ENCODE measurements at places on chromosomes 5 and 9.

DNA sequence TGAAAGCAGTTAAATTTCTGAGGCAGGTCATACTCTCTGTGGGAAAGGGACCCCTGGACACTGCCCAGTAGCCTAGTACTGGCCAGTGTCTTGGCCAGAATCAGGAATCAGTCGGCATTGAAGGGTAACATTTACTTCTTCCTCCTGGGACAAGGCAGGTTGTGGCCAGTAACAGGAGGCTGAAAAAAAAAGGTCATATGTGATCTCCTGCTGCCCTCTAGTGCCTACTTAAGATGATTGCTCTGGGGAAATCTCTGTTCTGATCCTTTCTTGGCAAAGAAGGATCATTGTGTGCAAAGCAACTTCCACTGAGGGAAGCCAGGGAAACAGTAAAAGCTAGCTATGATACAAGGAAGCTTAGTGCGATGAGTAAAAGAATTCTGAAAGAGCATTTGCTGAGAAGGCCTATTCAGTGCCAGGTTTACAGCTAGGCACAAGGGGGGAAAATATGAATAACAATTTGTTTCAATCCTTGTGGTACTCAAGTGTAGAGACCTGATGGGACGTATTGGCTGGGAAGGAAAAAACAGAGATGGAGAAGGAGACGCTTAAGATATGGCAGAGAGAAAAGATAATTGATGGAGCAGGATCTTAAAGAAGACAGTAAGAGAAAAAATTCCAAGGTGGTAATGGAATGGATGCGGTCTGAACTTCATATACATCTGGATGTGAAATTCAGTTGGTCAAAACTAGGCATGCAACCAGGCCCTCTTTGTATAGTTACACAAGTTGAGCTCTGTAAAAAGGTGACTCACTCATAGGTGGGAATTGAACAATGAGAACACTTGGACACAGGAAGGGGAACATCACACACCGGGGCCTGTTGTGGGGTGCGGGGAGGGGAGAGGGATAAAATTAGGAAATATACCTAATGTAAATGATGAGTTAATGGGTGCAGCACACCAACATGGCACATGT lies 25.8 kb upstream of the TRIM32 start:
- peak; percentile 95 for DNase-seq

DNA sequence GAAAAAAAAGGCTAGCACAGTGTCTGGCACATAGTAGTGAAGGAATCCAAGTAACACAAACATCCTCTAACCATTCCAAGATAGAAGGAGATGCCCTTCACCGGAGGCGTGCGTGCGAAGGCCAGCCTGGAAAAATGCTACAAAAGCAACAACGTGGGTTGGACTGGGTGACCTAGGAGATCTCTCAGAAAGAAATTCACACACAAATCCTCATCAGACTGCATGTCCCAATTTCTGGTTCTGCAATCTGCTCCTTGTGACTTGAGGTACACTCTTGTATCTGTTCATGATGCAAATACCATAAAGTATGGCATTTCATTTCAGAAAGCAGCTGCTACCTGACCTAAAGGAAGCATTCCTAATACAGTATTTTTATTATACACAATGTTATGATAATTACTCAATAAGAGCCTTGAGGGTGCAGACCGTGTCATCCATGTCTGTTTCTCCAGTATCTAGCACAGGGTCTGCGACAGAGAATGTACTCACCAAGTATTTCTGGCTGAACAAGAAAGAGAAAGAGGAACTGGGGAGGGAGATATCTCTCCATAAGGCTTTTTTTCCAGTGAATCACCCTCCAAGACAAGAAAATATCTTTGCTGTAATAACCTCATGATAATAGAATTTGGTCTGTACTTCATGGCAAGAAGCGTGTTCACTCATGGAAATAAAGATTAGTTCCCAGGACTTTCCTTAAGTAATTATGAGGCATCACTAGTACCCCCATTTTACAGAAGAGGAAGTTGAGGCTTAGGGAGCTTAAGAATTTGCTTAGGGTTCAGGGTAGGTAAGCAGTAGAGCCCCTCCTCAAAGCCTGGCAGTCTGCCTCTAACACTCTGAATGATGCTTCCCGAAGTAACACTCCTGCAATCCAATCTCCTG lies 138.3 kb downstream of the CDK5RAP2 start:
- no peak for DNase-seq

GRCh38 chr9:133916159-133916541 lies 76.0 kb downstream of the VAV2 start:
- peak; percentile 88 for DNase-seq

GRCh38 chr5:95823738-95824609 lies 1.4 kb upstream of the GLRX start:
- peak; percentile 33 for DNase-seq

- no peak for DNase-seq
These were observed 190.1 kb downstream of the CWC27 start for GRCh38 chr5:64958757-64959391.

GRCh38 chr9:131481441-131482342 lies 21.0 kb upstream of the POMT1 start:
- DNase-seq = no peak

GRCh38 chr9:98755006-98755618 lies 41.2 kb downstream of the ANKS6 start:
- DNase-seq = no peak

DNA sequence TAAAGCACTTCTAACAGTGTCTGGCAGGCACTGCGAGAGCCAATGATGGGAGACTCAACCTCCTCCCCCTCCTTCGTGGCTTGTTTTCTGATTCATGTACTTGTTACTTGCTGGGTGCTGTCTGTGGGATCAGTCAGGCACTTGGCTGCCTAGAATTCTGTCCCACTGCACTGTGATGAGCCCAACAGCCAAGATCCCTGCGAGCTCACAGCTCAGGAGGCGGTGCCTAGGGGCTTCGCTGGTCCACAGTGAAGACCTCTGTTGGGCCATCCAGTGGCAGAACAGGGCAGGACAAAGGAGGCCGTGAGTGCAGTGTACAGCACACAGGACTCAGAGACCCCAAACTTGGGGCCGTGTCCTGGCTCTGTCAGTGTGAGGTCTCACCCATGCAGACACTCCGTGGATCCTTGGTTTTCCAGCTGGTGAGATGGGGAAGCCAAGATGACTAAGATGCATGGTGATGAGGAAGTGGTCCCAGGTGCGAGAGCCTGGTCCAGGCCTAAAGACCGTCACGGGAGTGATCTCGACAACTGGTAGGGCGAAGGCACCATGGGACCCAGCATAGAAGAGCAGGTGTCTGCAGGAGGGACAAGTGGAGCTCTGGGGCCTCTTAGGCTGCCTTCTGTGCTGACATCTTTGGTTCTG lies 19.5 kb downstream of the MYMK start:
- DNase-seq = no peak

DNA sequence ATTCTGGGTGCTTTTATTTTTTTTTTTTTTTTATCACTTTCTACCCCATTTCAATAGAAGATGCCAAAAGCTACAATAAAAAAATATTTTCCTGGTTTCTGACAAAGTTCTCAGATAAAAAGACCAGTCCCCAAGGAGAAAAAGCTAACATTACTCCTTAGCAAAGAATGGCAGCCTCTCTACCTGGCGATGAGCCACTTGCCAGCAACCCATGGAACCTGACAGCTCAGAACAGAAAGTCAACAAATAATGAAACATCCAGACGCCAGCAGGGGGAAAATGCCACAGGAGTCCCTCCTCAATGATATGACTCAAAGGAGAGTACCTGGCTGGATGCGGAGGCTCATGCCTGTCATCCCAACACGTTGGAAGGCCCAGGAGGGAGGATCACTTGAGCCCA lies 123.2 kb downstream of the MYO10 start:
- no peak for DNase-seq

Measured in COLO829 (cell line).